ENCODE measurements at places on chromosomes 12 and 14. TPM values are rescaled to one million over a fixed set of nuclear protein-coding genes. Genes with fewer than 3 reads are reported as not detected.

Gene GNPTAB
- 36.9 TPM for polyA plus RNA-seq

Gene OAS2
- 5.9 TPM for polyA plus RNA-seq

Gene CPNE8
- 10.3 TPM for polyA plus RNA-seq

Gene WNT1
- not detected for polyA plus RNA-seq

Gene GPRC5A
- 19.0 TPM for polyA plus RNA-seq

DNA sequence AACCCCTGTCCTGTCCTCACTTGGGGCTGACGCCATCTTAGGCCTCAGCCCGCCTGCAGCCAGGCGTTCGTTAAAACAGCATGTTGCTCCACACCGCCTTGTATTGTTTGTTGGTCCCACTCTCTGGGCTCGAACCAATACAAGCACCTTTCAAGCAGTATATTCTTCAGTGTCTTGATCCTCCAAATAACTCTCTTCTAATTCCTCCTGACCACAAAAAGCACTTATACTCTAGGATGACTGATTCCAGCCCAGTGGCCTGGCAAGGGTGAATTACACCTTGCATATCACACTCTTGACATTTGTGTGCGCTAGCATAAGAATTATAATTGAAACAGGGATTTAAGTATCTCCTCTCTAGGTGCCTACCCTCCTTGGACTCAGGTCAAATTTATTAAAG, 7.1 kb downstream of the CCER1 start:
- no peak for DNase-seq

DNA sequence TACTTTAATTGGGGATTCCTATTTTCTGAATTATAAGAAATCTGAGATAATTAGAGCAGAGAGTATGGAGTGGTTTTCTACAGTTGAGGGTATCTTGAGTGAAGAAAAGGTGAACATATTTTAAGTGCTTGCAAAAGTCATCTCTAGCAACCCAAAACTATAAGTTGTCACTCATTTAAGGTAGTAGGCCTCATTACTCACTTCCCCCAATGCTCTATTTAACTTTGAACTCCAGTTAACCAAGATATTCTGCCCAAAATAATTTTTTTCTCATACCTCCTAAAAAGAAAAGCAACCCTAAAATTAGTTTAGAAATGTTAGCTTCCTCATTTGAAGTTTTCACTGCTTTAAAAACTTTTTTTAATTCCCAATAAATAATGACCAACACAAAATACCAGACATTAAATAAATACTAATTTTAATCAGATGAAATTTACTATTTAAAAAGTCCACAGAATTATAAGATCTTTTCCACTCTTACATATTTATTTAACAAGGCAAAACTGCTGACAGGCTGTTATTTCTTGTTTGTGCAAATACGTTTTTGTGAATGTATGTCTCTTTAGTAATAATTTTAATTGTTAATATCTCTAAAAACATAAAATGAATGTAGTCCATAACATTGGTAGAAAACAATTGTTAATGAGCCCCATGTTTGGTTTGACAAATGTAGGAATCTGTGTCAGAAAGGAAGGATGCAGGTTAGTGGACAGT, 47.8 kb downstream of the VRK1 start:
- DNase-seq, result no peak

GRCh38 chr12:127881371-127882140, 385.4 kb upstream of the TMEM132C start:
- no peak for DNase-seq

- no peak for DNase-seq
Observed at GRCh38 chr12:94650143-94651056, at the start of gene TMCC3. Gene TMCC3, minus strand, starts transcription at chr12:94650557. Its CDS starts 127 bp downstream, at chr12:94650430.

GRCh38 chr12:6822426-6823135, 960 bp downstream of the GPR162 start:
- no peak for DNase-seq

DNA sequence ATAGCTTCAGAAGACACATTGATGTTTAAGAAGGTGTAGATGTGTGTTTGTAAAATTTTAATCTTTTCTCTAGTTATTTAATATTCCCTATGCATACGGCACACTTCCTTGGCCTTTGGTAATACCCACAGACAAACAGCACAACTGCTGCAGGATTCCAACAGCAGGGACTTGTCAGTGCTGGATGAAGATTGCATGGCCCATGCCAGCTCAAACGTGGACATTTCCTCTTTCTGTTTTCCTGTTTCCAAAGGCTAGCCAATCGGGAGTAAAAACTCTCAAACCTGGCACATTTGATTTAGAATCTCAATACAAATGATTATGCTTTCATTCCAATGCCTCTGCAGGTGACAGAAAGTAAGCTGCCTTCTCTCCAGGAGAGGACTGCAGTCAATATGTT, 22.5 kb upstream of the PDE3A start:
- DNase-seq, result no peak

DNA sequence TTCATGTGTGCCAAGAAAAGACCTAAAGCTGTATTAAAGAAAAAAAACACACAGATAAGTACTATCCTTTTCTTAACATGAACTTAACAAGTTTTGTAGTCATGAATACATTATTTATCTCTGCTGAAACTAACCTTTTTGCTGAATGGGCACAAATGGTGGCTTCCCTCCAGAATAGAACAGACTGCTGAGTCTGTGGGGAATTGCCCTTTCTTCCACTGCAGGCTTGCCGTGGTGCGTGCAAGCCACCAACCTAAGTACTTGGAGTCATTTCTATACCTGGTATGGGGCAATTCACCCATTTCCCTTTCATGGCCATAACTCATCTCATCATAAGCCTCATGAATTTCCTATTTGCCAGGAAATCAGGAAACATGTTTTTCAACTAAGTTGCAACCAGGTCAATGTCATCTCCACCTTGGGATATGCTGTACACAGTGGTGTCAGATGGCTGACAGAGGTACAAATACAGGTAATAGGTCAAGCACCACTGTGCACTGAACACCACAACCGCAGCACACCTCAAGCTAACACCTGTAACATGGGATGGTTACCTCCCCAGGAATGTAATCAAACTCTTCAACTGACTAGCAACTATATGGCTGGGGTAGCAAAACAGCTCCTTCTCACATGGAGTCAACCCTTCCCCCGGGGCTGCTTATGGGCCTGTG, 49.9 kb downstream of the CATSPERB start:
- no peak for DNase-seq

DNA sequence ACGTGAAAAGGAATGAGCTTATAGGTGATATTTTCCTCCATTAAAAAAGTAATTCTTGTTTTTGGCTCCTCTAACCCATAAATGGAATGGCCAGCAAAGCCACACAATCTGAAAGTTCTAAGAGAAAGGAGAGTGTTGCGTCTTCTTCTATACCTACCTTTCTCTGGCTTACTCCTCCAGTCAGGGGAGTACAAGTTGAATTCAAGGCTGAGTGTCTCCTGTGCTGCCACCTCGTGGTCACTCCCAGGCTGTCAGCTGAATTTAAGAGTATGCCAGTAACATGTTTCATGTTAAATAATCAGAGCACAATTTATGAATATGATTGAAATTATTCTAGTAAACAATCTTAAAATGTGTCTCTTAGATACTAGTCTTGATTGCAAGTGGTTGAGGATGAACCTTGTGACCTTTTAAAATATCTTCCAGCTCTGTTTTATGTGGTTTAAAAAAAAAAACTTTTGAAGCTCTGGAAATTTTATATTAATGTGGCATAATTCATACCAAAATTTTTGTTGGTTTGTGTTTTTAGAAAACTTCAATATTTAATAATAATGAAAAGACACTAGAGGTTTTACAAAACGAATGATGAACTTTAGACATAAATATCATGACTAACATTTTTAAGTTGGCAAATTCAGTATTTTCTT, 31.7 kb downstream of the PTHLH start:
- peak; percentile 55 for DNase-seq

- DNase-seq, result no peak
Observed at GRCh38 chr12:54974279-54974678, 10.3 kb downstream of the TESPA1 start.

DNA sequence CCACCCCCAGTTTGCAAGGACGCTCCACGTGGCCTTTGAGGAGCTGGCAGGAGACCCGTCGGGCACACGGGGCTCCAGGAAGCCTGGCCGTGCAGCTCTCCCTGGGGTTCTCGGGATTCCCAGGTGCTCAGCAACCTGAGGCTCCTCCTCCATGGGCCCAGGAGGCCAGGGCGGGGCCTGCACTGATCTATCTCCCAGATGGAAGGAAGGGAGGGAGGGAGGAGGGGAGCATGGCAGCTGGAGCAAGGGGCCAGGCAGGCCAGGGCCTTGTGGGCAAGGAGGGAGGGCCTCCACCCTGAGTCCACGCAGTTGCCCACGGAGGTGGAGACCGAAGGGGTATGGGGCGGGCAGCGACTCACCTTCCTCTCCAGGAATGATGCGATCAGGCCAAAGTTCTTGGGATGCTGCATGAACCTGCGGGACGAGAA, 127.3 kb downstream of the RFLNA start:
- no peak for DNase-seq

GRCh38 chr12:3998397-3998796, 125.2 kb upstream of the PARP11 start:
- no peak for DNase-seq

DNA sequence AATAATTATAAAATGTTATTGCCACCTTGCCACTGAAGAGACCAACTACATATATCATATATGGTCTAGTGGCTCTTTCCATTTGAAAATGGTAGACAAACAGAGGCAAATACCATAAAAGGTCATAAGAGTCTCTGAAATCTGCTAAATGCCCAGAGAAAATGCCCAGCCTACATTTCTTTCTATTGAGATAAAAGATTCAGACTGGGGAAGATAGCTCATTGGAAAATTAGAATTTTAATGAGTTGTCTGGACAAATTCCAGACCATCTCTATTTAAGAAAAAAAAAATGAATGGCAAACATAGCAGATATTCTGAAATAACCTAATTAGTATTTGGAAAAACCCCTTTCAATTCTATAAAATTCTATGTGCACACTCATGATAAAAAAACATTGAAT, 79.9 kb upstream of the BBS10 start:
- no peak for DNase-seq

DNA sequence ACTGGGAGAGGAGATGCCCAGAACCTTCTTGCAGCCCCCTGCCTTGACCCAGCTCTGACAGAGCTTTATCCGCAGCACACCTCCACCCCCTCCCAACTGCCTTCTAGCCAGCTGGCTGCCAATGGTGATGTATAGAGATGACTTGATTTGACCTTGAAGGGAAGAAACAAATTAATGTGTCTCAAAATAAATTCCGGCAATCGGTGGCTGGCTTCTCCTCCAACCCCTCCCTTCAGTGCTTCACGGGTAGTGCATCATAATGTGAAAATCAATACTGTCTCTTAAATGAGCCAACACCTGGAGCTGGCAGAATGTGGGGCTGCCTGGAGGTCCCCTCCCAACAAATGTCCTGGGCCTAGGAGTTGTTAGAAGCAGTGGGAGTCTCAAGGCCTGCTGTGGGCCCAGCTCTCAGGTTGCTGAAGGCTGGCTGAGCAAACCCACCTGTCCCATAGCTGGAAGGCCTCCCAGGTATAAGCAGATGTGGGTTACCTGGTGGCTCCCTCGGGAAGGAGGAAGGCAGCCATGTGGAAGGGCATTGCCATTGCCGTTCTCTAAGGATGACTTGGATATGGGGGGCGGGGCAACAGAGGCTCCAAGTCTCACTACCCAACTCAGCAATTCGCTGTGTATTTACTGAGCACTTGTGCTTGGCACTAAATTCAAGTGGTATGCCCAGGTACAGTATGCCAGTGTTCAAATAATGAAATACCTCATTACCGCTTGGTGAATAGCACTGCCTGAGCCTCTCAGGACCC, 23.2 kb downstream of the HSPB8 start:
- DNase-seq, result no peak

DNA sequence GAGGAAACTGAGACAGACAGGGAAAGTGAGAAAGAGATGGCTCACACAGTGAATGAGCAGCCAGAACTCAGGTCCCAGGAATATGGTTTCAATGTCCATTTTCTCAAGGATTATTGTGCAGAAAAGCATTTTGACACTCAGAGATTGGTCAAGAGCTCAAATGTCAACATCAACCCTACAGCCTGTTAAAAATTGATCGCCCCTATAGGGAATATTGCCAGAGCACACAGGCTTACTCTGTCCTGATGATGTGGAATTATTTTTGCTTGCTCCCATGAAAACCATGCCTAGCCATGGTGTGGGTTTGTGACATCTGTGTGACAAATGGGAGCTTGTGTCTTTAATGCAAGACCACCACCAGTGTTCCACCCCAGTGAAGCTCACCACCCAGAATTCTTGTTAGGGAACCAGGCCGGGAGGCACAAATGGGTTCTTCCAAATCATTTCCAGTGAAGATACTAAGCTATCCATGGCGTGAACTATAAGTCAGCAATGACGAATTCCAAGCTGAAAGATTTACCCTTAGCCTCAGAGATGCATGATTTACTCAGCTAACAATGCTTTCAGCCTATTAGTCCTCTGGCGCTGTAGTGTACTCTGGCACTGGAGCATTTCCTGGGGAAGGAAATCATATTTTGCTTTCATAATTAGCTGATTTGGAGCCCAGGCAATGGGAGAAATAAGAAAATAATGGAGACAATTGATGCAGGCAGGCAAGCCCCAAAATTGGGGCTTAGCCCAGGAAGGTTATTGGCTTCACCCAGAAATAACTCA, 1188.2 kb upstream of the TMEM132C start:
- DNase-seq, result no peak

GRCh38 chr14:81550001-81550637, 16.5 kb upstream of the SEL1L start:
- DNase-seq, result no peak

DNA sequence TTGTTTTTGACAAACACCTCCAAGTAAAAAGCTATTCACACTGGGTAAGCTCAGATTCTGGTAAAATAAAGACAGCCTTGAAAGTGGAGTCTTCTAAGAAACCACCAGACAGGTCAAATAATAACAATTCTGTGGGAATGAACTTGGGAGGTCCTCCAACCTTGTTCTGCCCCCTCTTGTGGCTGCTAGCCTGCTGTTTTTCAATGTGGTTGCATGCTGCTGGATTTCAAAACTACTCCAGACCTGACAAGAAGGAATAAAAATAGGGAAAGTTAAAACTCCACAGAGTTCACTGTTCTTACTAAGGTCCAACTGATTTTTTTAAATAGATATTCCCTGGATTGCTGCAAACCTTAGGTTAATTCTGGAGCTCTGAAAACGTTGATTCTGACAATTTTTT, 32.2 kb upstream of the RIN3 start:
- no peak for DNase-seq

- peak; percentile 25 for DNase-seq
Observed at GRCh38 chr12:65505386-65506121, 227.1 kb downstream of the MSRB3 start.

DNA sequence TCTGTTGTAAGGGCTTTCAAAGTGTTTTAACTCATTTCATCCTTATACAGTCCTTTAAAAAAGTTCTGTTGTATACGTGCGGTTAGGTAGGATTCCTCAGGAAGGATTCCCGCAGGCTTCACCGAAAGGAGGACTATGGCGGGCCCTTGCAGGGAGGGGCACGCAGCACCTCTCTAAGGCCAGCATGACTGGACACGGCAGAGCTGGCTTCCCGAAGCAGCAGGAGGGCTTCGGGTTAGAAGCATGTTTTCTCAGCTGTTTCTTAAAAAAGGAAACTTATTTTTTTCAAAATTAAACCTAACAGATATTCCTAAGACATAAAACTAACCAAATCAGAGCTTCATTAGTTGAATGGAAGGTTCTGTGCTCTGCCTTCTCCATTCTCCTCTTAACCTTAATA, 21.3 kb downstream of the IQSEC3 start:
- DNase-seq, result no peak

- DNase-seq, result no peak
Observed at GRCh38 chr12:19572920-19573558, 133.7 kb downstream of the AEBP2 start.

GRCh38 chr12:127125607-127126259, 1141.2 kb upstream of the TMEM132C start:
- DNase-seq, result no peak

GRCh38 chr14:68172627-68173026, 353.0 kb downstream of the RAD51B start:
- DNase-seq, result no peak

GRCh38 chr12:6688543-6688998, 604 bp downstream of the ZNF384 start:
- DNase-seq, result peak; percentile 49

Measured in renal cortex interstitium (tissue), 15 donors.